ENCODE measurements at places on chromosomes 5 and 9. TPM values are rescaled to one million over a fixed set of nuclear protein-coding genes. Genes with fewer than 3 reads are reported as not detected.

DNA sequence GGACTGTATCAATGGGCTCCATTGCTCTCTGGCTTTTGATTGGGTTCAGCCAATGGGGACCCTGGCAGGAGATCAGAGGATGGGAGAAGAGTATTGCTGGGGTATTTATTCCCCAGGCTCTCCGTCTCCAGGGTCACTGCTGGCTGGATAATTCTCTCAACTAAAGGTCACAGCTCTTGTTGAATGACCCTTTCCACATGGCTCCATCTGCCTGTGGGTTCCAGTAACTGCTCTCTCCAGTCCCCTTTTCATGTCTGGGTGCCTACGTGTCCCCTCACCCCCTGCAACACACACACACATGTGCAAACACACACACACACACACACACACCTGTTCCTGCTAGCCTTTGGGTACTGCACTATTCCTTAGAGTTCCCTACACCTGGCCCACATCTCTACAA, 53.9 kb upstream of the RIC1 start:
- no peak for DNase-seq

DNA sequence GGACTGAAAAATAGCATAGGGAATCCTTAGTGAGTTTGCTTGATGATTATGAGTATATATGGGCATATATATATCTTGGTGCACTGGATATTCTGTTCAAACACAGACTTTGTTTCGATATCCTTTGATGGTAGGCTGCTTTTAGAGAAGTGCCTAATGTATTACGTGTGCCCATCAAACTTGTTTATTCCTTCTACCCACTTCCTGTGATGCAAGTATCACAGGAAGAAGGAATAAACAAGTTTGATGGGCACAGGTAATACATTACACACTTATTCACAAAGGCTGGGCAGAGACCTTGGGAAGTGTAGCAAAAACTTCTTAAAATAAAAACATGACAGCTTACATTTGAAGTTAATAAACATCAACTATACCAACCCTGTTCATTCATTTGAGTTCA, 364.2 kb downstream of the CHSY3 start:
- DNase-seq, result no peak

GRCh38 chr5:33474931-33475499, 34.2 kb downstream of the TARS1 start:
- no peak for DNase-seq

- DNase-seq, result no peak
These were observed 13.5 kb downstream of the RLN1 start for GRCh38 chr9:5326187-5326586.

DNA sequence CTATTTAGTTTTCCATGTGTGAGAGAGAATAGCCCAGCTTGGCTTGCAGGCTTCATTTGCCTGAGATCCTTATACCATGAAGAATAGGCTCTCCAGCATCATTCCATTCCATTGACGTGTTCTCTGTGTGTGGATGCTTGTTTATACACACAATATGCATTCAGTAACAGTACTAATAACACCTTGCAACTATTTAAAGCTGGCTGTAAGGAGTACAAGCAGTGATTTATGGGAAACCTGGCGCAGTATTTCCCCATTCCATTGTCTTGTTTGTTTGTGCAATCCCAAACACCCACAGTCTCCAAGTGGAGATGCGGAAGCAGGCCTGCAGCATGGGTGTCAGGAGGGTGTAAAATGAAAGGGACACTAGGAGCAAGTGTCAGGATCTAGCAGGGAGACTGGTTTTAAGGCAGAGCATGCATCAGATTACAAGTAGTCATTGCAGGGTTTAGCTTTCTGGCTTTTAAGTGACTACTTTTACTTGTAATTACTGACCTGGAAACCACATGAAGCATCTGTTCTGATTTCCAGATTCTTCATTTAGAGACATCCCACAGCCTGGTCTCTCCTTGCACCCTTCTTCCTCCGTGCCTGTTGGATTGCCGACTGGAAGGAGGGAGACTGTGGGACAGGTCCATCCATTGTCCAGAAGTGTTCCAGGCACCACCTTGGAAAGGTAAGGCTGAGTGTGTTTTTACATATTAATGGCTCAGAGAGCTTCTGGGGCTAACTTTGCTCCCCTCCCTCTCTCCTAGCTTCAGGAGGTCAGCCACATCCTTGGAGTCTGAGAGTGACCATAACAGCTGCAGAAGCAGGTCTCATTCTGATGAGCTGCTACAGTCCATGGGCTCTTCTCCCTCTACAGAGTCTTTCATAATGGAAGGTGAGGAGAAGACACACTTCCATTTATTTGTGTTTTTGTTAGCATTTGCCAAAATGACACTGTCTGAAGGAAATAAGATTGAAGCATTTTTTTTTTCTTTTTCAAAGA, 241.6 kb downstream of the ARHGEF28 start:
- no peak for DNase-seq

The PCDHGB5 gene
- total RNA-seq, result 0.27 TPM

The GDNF gene
- not detected for total RNA-seq
